ENCODE measurements at places on chromosomes 5 and 9. TPM values are rescaled to one million over a fixed set of nuclear protein-coding genes. Genes with fewer than 3 reads are reported as not detected.
A peak's percentile ranks its signal among the peaks of the same experiment; 100 is the strongest.

The SLC1A3 gene
- total RNA-seq, result 52.1 TPM

The IL4 gene
- not detected for total RNA-seq

DNA sequence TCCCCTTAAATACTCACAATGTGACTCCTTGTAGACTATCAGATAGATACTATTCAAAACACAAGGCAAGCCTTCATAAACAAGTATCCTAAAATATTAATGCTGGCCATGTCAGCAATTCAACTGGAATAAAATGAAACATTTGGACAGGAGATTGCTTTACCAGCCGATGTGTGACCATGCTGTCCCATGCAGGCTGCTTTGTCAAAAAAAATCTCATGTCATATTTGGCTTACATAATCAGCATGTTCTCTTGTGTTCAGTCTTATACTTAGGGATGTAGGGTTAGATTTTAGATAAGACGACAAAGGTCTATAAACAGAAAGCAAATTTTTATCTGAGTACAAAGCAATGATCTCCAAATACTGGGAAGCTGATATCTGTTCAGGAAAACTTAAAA lies 108.5 kb downstream of the NR6A1 start:
- no peak overlapping the region for H3K4me3 ChIP-seq
- no peaks in the 10 kb centered on the region for H3K36me3 ChIP-seq
- no peak for DNase-seq
- peaks cover 16% of the 10 kb centered on the region for H3K4me1 ChIP-seq

The NOXA1 gene
- 6.9 TPM for total RNA-seq

The SLC9A3 gene
- 1.1 TPM for total RNA-seq

DNA sequence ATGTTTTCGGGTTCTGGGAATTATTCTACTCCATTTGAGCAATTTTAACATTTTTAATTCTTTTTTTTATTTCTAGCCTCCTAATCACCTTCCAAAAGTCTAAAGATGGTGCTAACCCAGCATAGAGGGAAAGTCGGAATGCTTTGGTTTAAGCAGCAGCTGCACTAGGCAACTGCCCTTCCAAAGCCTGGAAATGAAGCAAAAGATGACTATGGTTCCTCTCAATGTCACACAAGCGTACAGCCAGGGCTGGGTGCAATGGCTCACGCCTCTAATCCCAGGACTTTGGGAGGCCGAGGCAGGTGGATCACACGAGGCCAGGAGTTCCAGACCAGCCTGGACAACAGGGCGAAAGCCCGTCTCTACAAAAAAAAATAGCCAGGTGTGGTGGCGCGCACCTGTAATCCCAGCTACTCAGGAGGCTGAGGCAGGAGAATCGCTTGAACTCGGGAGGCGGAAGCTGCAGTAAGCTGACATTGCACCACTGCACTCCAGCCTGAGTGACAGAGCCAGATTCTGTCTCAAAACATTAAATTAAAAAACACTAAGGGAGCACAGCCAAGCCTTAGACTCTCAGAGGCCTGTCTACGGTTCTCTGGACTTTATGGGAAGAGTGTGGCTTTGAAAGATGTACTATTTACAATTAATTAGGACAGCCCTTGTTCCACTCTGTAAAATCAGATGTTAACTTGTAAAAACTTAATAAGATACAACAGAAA lies 33.1 kb downstream of the ADAM19 start:
- H3K27ac ChIP-seq, result peak overlapping the region; percentile 66
- H3K27me3 ChIP-seq, result no peaks in the 10 kb centered on the region
- no peaks in the 10 kb centered on the region for H3K36me3 ChIP-seq
- no peak for DNase-seq
- H3K4me3 ChIP-seq, result no peak overlapping the region

DNA sequence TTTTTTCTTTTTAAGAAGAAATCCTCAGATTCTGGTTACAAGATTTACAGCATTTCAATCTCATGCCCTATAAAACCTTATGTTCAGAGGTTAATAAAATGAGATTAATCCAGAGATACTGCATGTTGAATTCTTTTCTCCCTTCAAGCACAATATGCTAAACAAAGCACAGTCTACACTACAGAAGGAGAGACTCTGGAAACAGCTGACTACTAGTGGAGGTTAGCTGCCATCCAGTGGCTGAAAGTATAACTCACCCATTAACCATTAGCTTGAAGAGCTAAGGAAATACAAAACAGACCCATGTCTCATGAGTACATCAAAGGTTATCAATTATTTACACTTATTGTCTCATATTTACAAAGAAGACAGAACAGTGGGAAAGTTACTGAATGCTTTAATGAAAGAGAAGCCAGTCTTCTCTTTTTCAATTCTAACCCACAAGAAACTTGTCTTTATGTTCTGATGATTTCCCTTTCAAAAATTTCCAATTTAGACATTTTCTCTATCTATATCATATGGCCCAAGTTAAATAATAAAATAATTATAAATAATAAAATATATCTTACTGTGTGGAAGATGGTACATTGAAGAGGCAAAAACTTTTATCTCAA lies 12.7 kb upstream of the DNAH5 start:
- H3K27ac ChIP-seq, result no peak overlapping the region
- no peaks in the 10 kb centered on the region for H3K4me1 ChIP-seq
- H3K27me3 ChIP-seq, result no peaks in the 10 kb centered on the region
- H3K4me3 ChIP-seq, result no peak overlapping the region
- DNase-seq, result no peak
- no peaks in the 10 kb centered on the region for H3K36me3 ChIP-seq

The LHX6 gene
- 8.1 TPM for total RNA-seq

The MSX2 gene
- total RNA-seq, result 0.27 TPM

- peaks cover 44% of the 10 kb centered on the region for H3K4me1 ChIP-seq
- no peaks in the 10 kb centered on the region for H3K36me3 ChIP-seq
- no peak overlapping the region for H3K27ac ChIP-seq
- no peak for DNase-seq
- no peaks in the 10 kb centered on the region for H3K27me3 ChIP-seq
- no peak overlapping the region for H3K4me3 ChIP-seq
Measured at GRCh38 chr5:169647566-169647965, 10.5 kb downstream of the DOCK2 start.

The DOK3 gene
- total RNA-seq, result 76.5 TPM

GRCh38 chr5:17183831-17184230 lies 33.6 kb upstream of the BASP1 start:
- no peaks in the 10 kb centered on the region for H3K36me3 ChIP-seq
- H3K27me3 ChIP-seq, result no peaks in the 10 kb centered on the region
- H3K4me3 ChIP-seq, result no peak overlapping the region
- peaks cover 22% of the 10 kb centered on the region for H3K4me1 ChIP-seq

The ACOT12 gene
- not detected for total RNA-seq

GRCh38 chr5:17440766-17441165 lies 57.3 kb upstream of the TAF11L2 start:
- H3K4me3 ChIP-seq, result no peak overlapping the region
- no peak overlapping the region for H3K27ac ChIP-seq
- H3K27me3 ChIP-seq, result no peaks in the 10 kb centered on the region
- H3K36me3 ChIP-seq, result no peaks in the 10 kb centered on the region

The ADGRV1 gene
- 49.7 TPM for total RNA-seq

GRCh38 chr5:141694479-141694878 lies 12.4 kb upstream of the ARAP3 start:
- peaks cover 11% of the 10 kb centered on the region for H3K4me1 ChIP-seq
- no peak overlapping the region for H3K27ac ChIP-seq
- H3K27me3 ChIP-seq, result peaks cover 4% of the 10 kb centered on the region
- no peak overlapping the region for H3K4me3 ChIP-seq
- DNase-seq, result no peak

Data from lower lobe of right lung (tissue), 2 donors.